ENCODE measurements at places on chromosomes 12 and 14.

DNA sequence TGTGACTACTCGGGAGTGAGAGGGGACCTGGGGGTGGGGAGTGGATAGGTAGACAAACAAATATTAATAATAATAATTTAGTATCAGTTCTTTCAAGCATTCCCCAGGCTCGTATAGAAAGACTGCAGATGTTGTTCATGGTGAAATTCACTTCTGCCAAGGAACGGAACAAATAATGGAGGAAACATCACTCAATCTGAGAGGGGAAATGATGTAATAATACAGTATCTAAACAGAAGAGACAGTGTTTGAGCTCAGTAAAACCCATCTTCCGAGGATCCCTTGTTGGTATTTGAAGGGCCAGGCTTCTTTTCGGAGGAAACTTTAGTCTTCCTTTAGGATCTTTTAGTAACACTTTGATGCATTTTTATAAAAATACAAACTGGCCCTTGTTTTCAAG lies 114.2 kb downstream of the KCNK10 start:
- DNase-seq = no peak

- no peak for DNase-seq
These were observed 29.6 kb downstream of the PNMA1 start for GRCh38 chr14:73684627-73685026.

DNA sequence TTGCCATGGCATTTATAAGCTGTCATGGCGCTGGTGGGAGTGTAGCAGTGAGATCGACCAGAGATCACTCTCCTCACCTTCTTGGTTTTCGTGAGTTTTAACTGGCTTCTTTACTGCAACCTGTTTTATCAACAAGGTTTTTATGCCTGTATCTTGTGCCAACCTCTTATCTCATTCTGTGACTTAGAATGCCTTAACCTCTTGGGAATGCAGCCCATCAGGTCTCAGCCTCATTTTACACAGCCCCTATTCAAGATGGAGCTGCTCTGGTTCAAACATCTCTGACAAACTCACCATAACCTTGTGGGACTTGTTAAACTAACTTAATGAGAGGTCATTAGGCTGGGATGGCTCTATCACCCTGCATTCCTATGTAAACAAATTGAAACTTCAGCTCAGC lies 151.3 kb downstream of the CAND1 start:
- no peak for DNase-seq

DNA sequence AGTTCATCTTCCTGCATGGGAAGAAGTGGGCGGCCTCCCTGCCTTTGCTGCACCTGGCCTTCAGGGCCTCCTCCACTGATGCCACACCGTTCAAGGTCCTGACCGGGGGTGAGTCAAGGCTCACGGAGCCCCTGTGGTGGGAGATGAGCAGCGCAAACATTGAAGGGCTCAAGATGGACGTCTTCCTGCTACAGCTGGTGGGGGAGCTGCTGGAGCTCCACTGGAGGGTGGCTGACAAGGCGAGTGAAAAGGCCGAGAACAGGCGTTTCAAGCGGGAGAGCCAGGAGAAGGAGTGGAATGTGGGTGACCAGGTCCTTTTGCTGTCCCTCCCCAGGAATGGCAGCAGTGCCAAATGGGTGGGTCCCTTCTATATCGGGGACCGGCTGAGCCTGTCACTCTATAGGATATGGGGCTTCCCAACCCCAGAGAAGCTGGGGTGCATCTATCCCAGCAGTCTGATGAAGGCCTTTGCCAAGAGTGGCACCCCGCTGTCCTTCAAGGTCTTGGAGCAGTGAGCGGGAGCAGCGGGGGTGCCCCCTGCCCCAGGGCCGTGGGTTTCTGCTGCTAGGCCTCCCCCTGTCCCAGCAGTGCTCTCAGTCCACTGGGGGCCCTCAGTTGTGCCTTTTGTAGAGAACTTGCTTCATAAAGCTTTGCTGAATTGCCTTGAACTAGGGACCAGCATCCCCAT lies 12.4 kb downstream of the CBLN3 start:
- DNase-seq = no peak

- DNase-seq = no peak
These were observed 15.7 kb downstream of the TMEM116 start for GRCh38 chr12:111997300-111997699.

DNA sequence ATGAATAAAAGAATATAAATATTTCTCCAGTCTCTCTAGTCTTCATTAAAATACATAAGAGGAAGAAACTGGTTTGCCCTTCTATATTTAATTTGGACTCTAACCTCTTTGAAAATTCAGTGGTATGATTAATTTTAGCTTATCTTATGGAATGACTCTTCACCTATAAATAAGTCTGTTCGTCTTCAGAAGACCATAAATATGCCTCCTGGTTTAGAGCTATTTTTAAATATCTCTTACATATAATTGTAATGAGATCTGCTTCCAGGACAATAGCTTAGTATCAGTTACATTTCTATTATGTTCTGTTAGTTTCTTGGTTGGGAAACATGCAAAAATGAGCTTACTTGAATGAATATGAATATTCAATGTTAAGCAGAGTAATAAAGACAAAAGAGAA lies 257.5 kb upstream of the HMGA2 start:
- DNase-seq = no peak

DNA sequence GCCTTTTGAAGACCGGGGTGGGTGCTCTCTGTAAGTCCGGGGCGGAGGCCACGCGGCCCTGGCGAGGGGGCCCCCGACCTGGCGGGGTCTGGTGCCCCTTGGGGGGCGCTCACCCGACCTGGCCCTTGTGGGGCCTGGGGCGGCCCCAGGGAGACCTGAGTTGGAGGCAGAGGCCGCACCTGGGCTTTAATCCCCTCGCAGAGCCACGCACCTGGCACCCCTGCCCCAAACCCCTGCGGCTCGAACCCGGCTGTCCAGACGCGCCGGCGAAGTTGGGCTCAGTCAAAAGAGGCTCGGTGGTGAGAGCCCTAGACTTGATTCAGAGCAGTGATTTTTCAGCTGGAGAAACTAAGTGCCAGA lies 267 bp downstream of the CFAP251 start:
- DNase-seq = no peak

- DNase-seq = no peak
These were observed 58.1 kb upstream of the SRSF5 start for GRCh38 chr14:69708586-69709560.

DNA sequence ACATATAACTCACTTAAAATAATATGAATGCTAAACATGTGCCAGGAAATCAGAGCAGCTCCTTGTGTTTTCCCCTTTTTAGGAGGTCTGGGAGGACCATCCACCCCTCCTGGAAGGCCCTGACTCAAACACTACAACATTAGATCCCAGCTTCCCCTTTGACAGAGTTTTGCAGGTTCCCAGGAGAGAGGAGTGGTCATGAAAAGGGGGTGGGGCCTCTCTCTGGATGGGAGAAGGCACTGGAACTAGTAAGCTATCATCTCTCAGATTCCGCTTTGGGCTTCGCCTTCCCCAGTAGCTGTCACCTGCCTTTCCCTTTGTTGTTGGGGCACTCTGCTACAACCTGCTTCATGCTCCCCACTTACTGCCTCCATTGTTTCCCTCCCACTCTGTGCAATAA lies 149.2 kb downstream of the ZFP36L1 start:
- no peak for DNase-seq

- DNase-seq = no peak
These were observed 129.3 kb upstream of the LMNTD1 start for GRCh38 chr12:25682421-25682820.

GRCh38 chr12:109731231-109731731 lies 17.7 kb downstream of the FAM222A start:
- DNase-seq = no peak

DNA sequence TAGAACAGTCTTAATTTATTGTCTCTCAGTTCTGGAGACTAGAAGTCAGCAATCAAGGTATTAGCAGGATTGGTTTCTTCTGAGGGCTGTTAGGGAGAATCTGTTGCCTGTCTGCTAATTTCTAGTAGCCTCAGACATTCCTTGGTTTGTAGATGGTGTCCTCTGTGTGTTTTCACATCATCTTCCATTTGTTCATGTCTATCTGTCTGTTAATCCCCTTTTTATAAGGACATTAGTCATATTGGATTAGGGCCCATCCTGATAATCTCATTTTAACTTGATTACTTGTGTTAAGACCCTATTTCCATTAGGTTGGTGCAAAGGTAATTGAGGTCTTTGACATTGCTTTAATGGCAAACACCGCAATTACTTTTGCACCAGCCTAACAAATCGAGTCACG lies 34.3 kb downstream of the TBC1D15 start:
- no peak for DNase-seq

GRCh38 chr12:94644141-94644979 lies 6.0 kb downstream of the TMCC3 start:
- no peak for DNase-seq

GRCh38 chr14:64944041-64944440 lies 1.5 kb upstream of the GPX2 start:
- no peak for DNase-seq

GRCh38 chr12:32305163-32305562 lies 94.2 kb upstream of the FGD4 start:
- peak; percentile 38 for DNase-seq

DNA sequence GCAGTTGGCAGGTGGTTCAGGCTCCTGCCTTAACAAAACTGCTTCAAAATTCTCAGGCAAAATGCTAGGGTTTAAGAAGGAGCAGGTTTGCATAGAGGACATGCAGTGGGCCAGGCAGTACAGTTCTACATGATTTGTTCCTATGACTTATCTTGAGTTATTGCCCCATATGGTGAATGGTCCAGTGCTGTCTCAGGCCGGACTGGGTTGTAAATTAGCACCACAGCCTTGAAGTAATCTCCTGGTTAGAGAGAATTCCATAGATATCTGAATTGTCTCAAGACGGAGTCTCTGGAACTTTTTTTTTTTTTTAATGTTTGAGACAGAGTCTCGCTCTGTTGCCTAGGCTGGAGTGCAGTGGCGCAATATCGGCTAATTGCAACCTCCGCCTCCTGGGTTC lies 11.8 kb upstream of the PRPF39 start:
- no peak for DNase-seq

GRCh38 chr12:49548822-49549648 lies 10.2 kb downstream of the KCNH3 start:
- DNase-seq = peak; percentile 64

GRCh38 chr14:72774141-72774540 lies 119.8 kb downstream of the DPF3 start:
- DNase-seq = no peak

GRCh38 chr12:103928682-103929045 lies 1.5 kb upstream of the HSP90B1 start:
- DNase-seq = peak; percentile 26

DNA sequence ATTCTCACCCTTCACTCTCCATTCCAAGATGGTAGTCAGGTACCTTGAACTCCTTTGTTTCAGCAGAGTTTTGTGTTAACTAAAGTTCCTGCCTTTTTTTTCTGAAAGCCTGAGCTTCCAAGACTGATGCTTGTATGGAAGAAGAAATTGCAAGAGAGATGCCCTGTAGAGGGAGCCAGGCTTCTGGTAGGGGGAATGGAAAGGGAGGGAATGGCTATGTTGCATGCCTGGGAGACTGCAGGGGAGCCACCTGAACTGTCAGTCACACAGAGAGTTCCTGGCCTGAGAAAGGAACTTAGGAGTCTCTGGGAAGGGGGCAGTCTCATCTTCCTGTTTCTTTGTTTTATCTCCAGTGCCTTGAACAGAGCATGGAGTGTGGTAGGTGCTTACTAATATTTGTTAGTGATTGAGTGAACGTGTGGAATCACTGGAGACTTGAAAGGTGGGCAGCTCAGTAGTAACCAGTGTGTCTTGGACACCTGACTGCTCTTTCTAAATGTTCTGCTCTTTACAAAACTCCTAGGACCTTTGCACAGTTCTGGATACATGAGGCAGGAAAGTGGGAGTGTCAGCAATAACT lies 132.2 kb downstream of the ANO4 start:
- DNase-seq = no peak

- no peak for DNase-seq
These were observed 6.6 kb upstream of the KLRD1 start for GRCh38 chr12:10301103-10301502.

GRCh38 chr12:67720351-67720856 lies 71.9 kb downstream of the DYRK2 start:
- DNase-seq = no peak

DNA sequence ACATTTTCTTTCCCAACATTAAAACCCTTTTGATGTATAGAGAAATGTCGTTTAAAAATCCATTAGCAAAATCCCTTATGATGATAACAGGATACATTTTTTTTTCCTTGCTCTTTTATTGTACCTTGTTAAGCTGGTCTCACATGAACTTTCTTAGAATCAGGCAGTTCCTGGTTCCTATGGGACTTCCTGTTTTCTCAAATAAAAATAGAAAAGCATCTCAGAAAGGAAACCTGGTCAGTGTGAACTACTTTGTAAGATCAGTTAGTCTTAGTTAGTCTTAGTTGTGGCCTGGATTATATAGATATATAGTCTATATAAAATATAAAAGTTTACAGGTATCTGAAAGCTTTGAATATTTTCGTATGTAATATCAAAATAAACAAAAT lies 40.3 kb downstream of the LEMD3 start:
- DNase-seq = no peak

DNA sequence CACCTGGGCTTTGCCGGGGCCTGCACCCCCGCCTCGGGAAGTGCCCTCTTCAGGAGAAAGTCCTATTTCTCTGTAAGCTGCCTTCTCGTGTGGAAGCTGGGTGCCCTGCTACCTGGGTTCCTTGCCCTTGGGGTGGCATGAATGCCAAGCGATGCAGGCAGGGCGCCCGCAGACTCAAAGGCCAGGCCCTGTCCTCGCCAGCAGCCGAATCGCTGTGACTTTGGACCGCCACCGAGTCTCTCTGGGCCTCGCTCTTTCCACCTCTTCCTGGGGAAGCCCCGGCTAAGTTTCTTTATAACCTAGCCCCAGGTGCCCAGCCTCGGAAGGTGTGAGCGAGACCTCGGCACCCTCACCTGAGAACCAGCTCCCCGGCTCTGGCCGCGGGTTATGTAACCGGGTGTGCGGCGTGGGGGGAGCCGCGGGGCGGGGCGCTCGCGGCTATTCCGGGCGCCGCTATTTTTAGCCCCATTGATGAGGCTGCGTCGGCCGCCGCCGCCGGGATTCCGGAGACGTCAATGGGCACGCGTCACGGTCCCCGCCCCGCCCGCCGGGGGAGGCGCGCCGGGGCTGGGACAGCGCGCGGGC lies 14.6 kb upstream of the NR4A1 start:
- DNase-seq = peak; percentile 92

- no peak for DNase-seq
These were observed 297.4 kb upstream of the RTL1 start for GRCh38 chr14:101200650-101201516.

- DNase-seq = no peak
These were observed 1.5 kb downstream of the KDM2B start for GRCh38 chr12:121579190-121579791.

DNA sequence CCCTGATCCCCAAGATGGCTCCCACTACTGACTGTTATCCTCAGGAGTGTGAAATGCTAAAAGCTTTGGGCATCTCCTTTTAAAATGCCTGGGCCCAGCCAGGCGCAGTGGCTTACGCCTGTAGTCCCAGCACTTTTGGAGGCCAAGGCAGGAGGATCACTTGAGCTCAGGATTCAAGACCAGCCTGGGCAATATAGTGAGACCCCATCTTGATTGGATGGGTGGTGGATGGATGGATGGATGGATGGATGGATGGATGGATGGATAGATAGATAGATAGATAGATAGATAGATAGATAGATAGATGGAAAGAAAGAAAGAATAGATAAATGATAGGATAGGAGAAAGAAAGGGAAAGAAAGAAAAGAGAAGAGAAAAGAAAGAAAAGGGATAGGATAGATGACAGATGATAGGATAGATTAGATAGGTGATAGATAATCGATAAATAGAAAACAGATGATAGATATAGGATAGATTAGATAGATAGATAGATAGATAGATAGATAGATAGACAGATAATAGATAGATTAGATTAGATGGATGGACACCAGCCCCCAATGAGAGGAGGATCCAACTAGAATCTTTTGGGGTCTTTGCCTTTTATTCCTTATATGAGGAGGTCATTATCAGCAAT lies 9.5 kb downstream of the P2RX4 start:
- DNase-seq = no peak

- DNase-seq = no peak
These were observed 32.0 kb downstream of the ANAPC7 start for GRCh38 chr12:110371408-110372055.
